H4 (cell line): ENCODE measurements at places on chromosomes 4 and X. TPM values are rescaled to one million over a fixed set of nuclear protein-coding genes. Genes with fewer than 3 reads are reported as not detected.
A peak's percentile ranks its signal among the peaks of the same experiment; 100 is the strongest.

DNA sequence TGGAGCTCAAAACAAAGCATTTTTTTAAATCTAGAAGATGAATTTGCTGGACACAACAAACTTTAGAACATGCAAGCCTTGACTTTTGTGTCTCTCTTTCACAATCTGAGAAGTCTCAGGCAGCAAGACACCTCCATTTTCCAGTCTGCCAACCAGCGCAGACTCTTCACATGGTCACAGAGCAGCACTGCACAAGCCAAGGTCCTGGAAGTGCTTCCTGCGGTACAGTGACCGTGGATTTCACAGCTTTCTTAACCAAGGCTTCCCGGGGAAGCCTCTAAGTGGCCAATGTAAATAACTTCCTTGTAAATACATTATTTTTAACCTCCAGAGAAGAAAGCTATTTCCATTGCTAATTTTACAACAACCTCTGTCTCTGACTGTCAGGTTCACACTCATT lies 31.2 kb downstream of the ZNF827 start:
- DNase-seq = no peak

DNA sequence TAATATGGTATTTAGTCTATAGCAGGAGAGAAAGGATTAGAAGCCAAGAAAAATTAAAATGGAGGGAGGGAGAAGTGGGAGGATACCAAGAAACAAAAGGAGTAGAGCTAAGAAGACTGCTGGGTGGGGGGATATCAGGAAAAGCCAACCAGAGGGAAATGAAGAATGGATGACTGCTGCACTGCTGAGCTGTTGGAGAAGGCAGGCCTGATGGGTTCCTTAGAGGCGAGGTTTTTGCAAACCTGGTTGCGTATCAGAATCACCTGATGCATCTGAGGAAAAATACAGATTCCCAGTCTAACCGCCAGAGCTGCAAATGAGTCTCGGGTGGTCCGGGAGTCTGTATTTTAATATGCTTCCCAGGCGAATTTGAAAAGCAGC lies 1.5 kb downstream of the PGRMC1 start:
- peak; percentile 13 for DNase-seq

DNA sequence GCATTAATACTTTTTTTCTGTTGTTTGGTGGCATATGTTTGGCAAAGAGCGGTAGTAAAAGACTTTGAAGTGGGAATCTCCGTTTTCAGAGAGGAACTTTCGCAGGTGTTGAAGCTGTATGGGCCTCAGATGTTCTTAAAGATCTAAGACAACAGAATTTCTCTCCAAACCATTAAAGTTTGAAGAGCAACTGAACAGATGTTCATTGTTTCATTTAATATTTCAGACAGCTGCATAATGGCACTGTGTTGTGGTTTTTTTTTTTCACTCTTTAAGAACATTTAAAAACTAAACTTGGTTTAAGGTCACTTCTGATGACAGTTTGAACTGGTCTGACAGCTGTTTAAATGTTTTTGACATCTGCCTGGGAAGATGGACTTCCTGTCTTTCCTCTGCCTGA lies 882.7 kb upstream of the PCDH10 start:
- no peak for DNase-seq

CLGN gene
- 2.5 and 4.6 TPM in 2 replicates for total RNA-seq

ALB gene
- not detected in 2 replicates for total RNA-seq
